Purkinje cell (primary cell): ENCODE measurements at places on chromosomes 1 and 21. TPM values are rescaled to one million over a fixed set of nuclear protein-coding genes. Genes with fewer than 3 reads are reported as not detected.

The KRTAP23-1 gene
- not detected in 2 replicates for polyA plus RNA-seq

The NFASC gene
- 17.5 and 19.3 TPM in 2 replicates for polyA plus RNA-seq

The FCGR1A gene
- 0.71 TPM in 1 of 2 replicates, not detected in the other for polyA plus RNA-seq

The C1orf226 gene
- polyA plus RNA-seq: 0.78 and 1.1 TPM in 2 replicates

The SCP2 gene
- 188 and 216 TPM in 2 replicates for polyA plus RNA-seq

The TNFRSF4 gene
- polyA plus RNA-seq: not detected in 2 replicates

The RGS4 gene
- polyA plus RNA-seq: 2.1 and 105 TPM in 2 replicates
